Bronchus fibroblast of lung (primary cell): ENCODE measurements at places on chromosomes 5 and 9. TPM values are rescaled to one million over a fixed set of nuclear protein-coding genes. Genes with fewer than 3 reads are reported as not detected.

Gene TAF11L5
- not detected in 2 replicates for total RNA-seq

Gene ENC1
- total RNA-seq, result 18.7 and 22.4 TPM in 2 replicates

Gene FAM151B
- 1.2 and 3.1 TPM in 2 replicates for total RNA-seq

Gene PCDHGB1
- 0.30 and 0.34 TPM in 2 replicates for total RNA-seq

Gene IL4
- not detected in 2 replicates for total RNA-seq

Gene BARHL1
- total RNA-seq, result not detected in 2 replicates

Gene NR2F1-AS1
- 8.4 and 10.3 TPM in 2 replicates for total RNA-seq

Gene RNF224
- total RNA-seq, result under 0.01 TPM in 1 of 2 replicates, not detected in the other

Gene PLAC8L1
- not detected in 2 replicates for total RNA-seq

Gene LEAP2
- 0.34 and 0.45 TPM in 2 replicates for total RNA-seq

Gene ADGRV1
- total RNA-seq, result 0.17 TPM in 1 of 2 replicates, not detected in the other

Gene GZMA
- total RNA-seq, result not detected in 2 replicates

Gene CTXN3
- not detected in 2 replicates for total RNA-seq

Gene PTPRD
- 1.3 and 2.2 TPM in 2 replicates for total RNA-seq

Gene NRG2
- total RNA-seq, result 0.15 and 0.17 TPM in 2 replicates

Gene SOX30
- total RNA-seq, result 0.15 TPM in 1 of 2 replicates, not detected in the other
